ENCODE measurements at places on chromosomes 3 and 15.

DNA sequence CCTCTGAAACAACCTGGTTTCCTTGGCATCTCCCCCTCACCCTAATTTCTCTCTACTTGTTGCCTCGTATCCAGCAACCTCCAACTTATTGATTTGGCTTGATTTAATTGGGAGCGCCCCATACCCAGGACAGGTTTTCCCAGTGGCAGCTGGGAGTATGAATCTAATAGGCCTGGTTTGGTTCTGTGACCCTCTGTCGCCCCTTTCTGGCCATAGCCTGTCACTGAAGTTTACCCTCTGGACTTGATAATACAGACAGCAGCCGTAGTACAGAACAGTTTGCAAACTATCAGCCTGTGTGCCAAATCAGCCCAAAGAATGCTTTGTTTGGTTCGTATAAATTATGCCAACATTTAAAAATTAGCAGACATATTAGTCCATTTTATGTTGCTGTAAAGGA is 525.1 kb upstream of the GOLIM4 start:
- DNase-seq: no peak

DNA sequence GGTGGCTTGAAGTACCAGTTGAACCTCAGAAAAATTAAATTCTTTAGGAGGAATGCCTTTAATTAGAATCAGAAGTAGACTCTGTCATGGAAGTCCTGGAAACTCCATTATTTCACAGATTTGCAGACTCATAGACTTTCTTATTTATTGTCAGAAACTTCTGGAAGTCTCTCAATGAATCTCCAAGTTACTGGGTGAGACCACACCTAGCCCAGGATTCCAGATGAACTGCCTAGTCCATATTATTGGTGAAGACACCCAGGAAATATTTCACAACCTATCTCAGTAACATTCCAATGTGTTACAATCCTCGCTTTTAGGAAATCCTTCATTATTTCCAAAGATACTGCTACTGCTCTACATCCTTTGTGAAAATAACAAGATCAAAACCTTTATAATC is 6.5 kb upstream of the THBS1 start:
- no peak for DNase-seq

- no peak for DNase-seq
Measured at GRCh38 chr3:17006132-17006852, 121.5 kb downstream of the PLCL2 start.

DNA sequence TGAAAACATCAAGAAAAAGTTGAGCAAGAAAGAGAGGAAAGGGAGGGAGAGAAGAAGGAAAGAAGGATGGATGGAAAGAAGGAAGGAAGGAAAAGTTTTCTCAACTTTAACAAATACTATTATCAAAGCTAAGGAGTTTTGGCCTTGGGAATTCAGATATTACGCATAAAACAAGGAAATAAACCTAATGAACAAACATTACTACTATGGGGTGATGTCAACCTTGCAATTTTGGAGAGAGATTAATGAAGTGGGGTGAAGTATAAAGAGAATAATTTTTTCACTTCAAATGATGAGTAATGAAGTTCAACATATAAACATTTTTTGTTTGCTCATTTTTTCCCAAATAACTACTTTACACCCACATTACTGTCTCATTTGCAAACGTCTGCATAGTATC is 55.2 kb downstream of the SFMBT1 start:
- no peak for DNase-seq

DNA sequence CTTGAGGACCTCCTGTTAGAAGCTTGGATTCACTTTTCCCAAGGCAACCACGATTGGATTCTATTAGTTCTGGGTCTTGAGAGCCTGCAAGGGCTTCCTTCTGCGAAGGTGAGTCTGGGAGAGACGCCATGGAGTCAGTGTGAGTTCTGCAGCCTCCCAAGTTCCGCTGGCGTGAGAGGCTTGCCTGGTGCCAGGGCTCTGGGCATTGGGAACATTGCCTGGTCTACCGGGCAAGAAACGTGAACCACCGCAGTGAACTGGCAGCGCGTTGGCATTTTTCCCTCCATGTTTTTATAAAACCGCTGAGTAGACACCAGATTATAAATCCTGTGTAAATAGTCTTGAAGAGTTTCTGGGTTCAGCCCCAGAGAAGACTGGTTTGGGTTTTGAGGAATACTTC is 160.9 kb downstream of the IGF1R start:
- DNase-seq: no peak

GRCh38 chr3:184155644-184156521 is 706 bp downstream of the DVL3 start:
- DNase-seq: no peak

GRCh38 chr15:87724330-87724729 is 532.2 kb downstream of the NTRK3 start:
- DNase-seq: no peak

GRCh38 chr3:141228395-141228794 is 3.2 kb upstream of the PXYLP1 start:
- DNase-seq: no peak

DNA sequence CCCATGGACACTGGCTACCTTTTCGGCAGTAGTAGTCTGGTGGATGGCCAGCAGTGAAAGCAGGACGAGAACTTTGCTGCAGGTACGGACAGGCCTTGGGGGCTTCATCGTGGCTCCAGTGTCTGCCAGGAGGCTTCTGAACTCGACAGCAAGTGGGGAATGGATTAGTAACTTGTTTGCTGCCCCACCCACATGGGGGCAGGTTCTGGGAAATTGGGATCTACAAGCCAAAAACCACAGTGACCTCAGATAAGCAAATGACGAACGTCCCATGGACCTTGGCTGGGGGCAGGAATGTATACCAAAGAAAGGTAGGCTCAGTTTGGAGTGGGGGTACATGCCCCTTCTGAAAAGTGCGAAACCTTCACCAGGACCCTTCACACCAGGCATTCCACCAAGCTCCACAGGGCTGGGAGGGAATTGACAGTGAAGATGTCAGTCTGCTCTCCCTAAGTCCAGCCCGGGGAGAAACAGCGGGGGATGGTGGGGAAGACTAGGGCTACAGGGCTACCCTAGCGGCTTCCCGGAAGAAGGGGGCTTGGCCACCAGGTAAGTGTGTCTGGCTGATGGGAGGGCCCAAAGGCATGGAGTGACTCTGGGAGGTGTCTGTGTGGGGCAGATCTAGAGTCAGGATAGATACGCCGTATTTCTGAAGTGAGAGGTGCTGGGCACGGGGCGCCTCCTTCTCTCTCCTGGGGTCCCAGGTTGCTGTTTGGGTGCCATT is at the start of gene ITIH4:
Gene ITIH4 (minus strand): TSS at position 138 of the 724 bp plus-strand sequence. CDS start 30 bp downstream, at position 108.
- DNase-seq: no peak

DNA sequence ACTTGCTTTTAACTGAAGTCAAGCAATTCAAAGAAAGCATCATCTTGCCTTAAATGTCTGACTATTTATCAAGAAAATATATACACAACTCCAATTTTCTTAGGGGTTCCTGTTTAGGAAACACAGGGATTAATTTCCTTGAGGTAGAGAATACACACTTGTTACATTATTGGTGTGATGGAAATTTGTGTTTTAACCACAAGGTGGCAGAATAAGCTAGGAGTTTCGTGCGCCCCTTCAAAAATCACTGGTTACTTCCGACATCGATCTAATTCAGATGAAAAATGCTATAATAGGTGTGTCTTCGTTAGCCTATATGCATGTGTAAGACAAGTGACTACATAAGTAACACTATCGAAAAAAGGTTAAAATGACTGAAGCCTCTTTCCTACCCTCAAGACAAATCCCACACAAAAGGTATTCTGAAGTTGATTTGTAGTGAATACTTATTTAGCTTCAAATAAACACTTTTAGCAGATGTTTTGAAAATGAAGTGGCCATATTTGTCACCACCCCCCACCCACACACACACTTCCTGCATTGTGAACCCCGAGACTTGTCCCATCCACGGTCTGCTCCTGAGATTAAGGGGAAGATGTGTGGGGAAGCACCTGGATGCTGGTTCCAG is 246.5 kb downstream of the ROBO1 start:
- DNase-seq: peak; percentile 1

- DNase-seq: no peak
Measured at GRCh38 chr3:144852999-144853398, 881.4 kb downstream of the DIPK2A start.

- DNase-seq: no peak
Measured at GRCh38 chr15:68991723-68992122, 22.8 kb upstream of the NOX5 start.

DNA sequence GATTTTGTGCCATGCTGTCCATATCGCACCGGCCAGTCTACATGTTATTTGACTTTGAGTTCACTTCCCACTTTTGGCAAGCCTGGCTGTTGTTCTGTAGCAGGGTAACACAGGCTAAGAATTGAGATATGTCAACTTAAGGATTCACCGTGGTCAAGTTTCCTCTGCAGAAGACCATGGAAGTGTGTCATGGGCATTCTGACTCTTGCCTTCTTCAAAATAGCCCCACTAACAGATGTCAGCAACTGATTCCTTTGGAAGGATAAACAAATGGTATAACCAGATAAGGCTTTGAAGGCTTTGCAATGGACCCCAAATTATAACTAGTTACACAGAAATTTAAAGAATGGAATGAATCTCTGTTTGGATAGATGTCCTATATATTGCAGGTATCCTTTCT is 20.1 kb upstream of the CD47 start:
- DNase-seq: no peak

DNA sequence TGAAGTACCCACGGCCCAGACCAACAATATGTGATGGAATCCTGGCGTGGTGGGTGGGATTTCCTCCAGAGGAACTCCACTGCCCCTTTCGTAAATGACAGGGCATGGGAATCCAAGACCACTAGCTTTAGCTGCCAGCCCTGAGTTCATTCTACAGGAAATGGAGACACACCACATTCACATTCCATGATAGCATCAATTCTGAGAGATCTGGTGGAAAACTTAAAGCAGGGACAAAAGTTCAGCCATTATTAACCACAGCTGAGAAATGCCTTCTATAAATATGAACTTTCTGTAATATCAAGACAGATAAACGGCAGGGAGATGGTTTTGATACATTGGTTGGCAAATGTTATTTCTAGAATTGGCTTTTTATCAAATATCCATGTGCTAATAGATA is 98.2 kb downstream of the FBN1 start:
- no peak for DNase-seq

GRCh38 chr3:78026318-78026828 is 986.5 kb downstream of the ROBO2 start:
- no peak for DNase-seq

DNA sequence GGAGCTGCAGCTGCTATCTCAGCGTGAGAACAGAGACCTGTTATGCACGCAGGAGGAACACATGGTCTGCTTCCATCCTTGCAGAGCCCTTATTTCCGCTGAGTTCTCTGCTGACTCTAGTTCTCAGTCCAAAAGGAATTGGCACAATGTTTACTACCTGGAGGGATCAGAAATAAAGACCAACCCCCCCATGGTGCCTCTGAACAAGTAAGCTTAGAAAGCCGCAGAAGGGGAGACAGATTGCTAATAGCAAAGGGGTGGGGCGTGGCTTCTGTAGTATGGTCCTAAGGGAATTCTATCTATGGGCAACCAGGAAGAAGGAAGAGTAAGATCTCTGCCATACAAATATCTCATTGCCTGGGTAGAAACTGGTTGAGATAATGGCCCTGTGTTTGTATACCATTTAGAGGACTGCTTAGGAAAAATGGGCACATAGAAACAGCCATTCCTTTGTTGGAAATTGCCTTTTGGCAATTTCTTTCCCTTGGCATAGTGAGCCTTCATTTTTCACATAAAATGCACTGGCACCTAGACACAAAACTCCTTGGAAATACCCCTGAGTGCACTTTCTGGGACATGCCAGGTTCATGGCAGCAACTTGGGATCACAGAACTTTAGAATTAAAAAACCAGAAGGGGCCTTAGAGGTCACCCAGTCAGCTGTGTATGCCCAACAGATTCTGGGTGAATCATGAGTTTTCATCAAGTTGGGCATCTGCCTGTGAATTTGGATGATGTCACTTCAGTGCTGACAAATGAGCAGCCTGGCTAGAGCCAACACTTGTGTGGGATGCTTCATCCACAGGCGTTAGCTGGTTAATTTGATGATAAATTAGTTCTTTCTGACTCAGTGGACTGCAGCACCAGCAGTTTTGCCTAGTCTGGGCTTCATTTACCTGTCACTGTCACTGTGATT is 57.4 kb upstream of the STXBP5L start:
- DNase-seq: no peak

- no peak for DNase-seq
Measured at GRCh38 chr3:61734749-61735686, 173.6 kb downstream of the PTPRG start.

DNA sequence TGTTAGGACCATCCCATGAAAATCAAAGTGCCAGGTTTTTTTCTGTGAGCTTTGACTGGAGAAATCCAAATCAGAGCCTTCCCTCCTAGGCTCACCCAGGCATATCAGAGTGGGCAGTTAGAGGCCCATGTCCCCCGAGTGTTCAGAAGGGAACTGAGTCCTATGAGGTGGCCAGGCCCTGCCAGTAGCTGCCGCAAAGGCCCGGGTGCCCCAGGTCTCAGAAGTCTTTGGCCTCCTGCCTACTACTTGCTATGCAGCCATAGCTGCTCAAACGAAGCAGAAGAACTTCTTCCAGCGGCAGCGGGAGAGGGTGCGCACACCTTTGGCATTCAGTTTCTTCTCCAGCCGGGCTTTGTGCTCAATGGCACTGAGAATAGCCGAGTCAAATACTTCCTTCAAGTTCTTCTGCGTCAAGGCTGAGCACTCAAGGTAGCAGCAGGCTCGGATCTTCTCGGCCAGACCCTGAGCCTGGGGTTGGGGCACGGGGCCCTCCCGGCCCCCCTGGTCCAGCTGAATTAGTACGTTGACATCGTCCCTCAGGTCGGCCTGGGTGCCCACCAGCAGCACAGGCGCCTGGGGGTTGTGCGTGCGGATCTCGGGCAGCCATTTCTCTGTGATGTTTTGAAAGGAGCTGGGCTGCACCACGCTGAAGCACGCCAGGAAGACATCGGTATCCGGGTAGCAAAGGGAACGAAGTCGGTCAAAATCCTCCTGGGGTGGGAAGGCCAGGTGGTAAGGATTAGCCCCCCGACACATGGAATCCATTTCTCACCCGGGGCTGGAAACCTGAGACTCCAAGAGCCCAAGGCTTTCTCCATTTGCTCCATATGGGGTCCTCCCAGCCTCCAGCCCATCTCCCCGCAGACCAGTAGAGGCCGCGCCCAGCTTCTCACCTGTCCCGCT is 992 bp downstream of the RHOV start:
- DNase-seq: no peak

GRCh38 chr3:142853270-142854168 is 35.4 kb downstream of the PCOLCE2 start:
- DNase-seq: no peak

DNA sequence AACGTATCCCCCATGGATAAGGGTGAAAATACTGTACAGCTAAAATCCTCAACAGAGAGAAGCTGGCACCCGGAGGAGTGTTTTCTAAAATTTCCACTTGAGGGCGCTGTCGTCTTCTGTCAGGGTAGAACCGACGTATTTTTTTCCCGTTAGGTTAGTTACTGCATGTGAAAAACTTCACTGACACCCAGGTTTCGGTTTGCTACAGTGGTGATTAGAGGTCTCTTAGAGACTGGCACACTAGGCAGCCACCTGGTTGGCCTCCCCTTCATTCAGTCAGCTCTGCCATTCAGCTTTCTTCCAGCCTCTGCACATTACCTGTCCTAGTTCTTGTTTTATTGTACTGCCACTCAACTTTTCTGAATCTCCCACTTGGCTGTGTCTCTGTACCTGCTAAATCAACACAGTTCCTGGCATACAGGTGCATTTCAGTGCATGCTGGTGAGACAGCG is 18.4 kb downstream of the CCK start:
- peak; percentile 48 for DNase-seq

- DNase-seq: no peak
Measured at GRCh38 chr3:15295506-15295905, 36.9 kb downstream of the SH3BP5 start.

Measured in T-helper 1 cell (primary cell).